ENCODE measurements at places on chromosomes 2 and 18.

DNA sequence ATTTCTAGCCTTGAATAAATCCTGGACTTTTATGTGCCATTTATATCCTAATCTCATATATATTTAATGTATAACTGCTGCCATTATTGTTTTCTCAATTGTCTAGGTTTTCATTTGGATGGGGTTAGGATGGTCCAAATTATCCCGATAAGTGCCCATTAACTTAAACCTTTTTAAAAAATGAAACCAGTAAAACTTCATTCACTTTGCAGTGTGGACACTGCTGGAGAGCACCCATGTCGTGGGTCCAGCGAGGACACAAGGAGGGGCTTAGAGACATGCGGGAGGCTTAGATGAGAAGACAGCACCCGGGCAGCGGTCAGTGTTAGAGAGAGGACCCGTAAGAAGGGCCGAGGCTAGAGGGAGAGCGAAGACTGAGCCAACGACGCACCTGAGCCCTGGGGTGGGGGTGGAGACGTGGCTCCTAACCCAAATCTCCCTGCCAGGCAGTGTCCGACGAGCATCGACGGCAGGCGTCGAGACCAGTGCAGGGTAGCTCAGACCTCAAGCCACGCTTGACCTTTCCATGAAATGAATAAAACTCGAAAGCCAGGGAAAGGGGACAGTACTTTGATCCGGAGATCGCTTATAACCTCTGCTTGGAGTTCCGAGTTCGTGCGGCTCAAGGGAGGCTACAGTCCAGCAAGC is 9.0 kb upstream of the EN1 start:
- DNase-seq = no peak

GRCh38 chr2:3727397-3728045 is 24.1 kb downstream of the DCDC2C start:
- DNase-seq = no peak

DNA sequence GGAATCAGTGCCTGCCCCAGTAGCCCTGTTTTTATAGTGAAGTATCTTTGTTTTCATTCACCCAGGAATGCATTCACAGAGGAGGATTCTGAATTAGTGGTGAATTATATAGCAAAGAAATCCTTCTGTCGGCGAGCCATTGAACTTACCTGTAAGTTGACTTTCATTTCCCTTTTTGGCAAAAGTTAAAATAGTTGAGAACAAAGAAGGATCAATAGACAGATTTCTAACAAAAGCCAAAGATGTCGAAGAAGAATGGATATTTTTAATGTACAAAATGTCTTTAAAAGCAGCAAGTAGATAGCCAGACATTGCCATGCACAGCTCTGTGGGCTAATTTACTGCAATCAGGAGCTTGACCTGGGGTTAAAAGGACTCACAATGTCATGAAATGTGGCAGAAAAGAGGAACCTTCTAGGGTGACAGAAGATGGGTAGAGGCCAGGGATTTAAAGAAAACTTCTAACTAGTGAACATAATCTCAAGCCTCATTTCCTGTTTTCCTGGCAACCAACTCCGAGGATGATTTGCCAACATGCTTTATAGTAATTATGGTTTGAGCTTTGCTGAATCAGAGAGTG is 53.8 kb upstream of the TMEM87B start:
- DNase-seq = no peak

DNA sequence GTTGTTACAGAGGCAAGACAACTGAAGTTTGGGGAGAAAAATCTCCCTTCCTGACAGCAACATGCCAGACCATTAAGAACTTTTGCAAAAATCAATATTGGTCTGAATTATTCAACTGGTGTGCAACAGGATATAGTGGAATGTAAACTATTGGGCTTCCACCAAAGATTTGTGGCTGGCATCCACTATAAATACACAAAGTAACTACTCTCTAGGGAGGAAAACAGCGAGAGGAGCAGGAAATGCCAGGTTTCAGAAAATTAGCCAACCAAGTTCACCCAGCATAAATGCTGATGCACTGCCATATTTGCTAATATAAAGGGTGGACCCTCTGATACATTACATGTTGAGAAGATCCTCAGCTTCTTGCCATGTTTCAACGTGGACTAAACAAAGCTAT is 267.6 kb upstream of the LYPD1 start:
- no peak for DNase-seq

GRCh38 chr2:189022492-189022891 is 48.3 kb downstream of the COL3A1 start:
- no peak for DNase-seq

GRCh38 chr2:240726876-240727275 is 35.2 kb downstream of the AQP12A start:
- no peak for DNase-seq

GRCh38 chr2:220521551-220521950 is 894.1 kb downstream of the SLC4A3 start:
- no peak for DNase-seq

Measured in stimulated activated CD4-positive, alpha-beta T cell treated with anti-CD3 and anti-CD28 coated beads, Interleukin-15, amount 100 ng/mL, for 1 hour (primary cell).